ENCODE measurements at places on chromosomes 3 and 15.

GRCh38 chr3:99393961-99394360 lies 244.4 kb upstream of the COL8A1 start:
- no peak for DNase-seq

- DNase-seq: no peak
Measured at GRCh38 chr15:100261302-100262240, 80.2 kb downstream of the ADAMTS17 start.

DNA sequence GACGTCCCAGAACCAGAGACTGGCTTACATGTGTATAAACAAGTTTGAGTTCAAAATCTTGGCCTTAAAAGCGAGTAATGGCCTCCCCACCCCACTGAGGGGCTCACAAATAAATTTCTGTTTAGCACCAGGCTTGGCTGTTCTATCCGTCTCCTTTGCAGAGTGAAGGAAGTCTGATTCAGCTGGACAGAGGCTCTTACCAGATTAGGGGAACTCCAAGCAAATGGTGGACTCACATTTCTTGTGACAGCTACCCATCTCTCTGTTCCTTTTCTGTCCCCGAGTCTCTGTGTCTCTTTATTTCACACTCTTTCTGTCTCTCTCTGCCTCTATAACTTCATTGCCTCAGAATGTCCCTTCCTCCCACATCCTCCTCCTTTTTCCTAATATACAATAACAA lies 62.7 kb downstream of the DGKG start:
- DNase-seq: no peak

GRCh38 chr3:131553495-131554247 lies 50.9 kb upstream of the MRPL3 start:
- DNase-seq: no peak

DNA sequence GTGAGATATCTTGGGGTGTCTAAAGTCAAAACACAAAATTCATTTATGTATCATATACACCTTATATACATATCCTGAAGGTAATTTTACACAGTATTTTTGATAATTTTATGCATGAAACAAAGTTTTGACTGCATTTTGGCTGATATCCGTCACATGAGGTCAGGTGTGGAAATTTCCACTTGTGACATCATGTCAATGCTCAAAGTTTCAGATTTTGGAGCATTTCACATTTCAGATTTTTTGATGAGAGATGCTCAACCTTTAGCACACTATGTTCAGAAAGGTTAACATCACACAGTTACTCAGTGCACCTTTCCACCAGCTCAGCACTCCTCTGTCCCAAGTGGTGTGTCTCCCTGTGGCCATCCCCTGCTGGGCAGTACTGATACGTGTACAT lies 37.7 kb upstream of the CPB1 start:
- DNase-seq: no peak

DNA sequence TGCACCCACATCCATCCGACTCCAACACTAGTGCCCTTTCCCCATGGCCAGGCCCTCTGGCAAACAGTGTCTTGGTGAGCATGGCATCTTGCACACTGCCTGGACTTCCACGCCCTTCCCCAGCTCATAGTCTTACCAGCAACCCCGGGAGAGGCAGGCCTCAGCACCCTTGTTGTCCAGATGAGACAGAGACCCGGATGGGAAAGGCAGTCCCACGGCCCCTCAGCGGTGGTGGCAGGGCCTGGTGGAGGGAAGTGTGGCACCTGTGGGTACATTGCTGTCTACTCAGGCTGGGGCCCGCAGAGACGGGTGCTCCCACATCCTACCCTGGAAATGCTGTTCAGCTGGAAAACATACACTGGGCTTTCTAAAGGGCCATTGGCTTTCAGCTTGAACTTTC lies 28.4 kb downstream of the HDAC11 start:
- DNase-seq: no peak

GRCh38 chr3:166243511-166243910 lies 406.3 kb upstream of the BCHE start:
- no peak for DNase-seq

DNA sequence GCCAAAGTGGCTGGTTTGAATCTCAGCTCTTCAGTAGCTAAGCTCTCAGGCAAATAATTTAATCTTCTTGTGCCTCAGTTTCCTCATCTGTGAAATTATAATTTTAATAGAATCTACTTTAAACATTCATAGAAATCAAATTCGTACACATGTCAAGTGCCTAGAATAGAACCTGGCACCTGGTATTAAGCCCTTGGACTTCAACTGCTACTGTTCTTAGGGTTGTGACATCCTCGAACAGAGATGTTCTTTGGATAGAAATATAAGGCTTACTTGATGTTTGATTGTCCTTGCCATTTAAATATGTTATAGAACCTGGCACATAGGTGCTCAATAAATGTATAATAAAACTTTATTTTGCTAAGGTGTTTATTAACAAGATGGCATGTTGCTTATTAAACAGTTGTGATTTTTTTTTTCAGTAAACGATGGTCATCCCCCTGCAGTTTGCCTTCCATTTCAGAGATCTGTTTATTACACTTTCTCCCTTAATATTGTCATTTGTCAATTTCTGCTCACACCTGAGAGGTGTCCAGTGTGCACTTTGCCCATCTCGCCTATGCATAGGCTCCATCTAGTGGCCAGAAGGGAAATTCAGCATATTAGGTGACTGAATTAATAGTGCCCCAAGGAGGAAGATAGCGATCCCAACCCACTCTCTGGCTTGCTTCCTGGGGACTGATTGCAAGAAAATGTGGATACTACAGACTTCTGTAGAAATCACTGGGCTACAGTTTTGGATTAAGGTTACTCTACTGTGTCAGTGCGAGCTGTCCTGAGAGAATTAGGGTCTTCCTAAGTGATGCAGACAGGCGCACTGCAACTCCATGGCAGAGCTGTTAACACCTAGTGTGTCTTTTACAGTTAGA lies 10.7 kb downstream of the IGF1R start:
- peak; percentile 49 for DNase-seq

DNA sequence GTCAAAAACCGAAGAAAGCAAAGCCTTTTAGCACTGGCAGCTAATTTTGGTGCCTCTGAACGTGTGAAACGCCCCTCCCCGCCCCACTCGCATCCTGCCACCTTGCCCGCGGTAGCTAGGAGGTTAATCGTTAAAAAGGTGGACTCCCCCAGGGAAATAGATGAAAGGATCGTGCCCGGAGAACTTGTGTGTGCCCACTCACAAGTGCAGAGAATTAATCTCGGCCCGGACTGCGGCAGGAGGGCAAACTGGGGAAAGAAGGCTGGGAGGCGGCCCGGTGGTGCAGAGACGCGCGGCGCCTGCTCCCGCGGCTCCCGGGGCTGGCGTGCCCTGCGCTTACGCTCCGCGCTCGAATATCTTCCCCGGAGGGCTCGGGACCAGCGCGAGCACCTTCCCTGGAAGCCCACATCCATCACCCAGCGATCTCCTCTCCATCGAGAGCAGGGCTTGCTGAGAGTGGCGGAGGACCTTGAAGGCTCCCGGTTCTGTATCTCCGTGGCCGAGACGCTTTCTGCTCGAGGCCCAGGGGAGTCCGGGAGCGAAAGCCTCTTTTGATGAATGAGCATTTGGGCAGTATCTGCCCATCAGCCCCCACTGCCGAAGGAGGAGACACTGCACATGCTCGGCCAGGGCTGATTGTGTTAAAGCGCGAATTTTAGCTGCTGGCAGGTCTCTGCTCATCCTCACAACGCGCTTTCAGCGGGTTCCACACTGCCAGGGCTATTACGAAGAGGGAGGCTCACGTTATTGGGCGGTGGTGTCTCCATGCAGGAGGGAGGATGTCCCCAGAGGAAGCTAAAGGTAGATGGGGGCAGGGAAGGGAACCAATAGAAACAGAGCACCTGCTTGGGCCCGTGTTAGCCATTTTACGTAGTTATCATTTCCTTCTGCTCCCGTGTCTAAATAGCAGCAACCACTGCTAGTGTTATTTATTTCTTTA lies 1.3 kb upstream of the SPTSSB start:
- peak; percentile 5 for DNase-seq

DNA sequence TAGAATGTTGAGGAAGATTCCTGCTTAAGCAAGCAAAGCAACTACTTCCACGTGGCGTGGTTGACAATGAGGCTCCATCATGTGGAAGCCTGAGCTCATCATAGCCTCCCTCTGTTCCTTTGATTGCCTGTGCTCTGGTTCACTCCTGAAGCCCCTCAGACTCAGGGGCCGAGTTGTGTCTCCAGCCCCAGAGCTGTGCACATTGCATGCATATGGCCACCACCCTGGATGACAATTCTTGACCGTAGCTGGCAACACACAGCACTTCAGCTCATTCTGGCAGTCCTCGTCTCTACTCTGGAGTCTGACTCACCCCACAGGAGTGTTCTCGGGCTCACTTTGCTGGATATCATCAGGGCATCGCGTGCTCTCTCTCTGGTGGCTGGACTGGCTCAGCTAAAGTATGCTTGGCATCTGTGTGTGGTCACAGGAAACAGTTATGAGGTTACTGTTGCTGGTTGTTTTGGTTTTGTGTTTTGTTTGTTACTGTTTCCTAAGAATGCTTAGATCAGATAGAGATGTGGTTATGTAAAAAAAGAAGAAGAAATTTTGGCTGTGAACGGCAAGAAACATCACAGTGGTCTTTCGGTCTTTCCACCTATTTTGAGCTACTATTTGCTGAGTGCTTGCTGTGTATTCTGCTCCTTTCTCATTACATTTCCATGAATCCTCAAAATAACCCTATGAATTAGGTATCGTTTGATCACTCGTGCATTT lies 41.6 kb upstream of the MRPS22 start:
- no peak for DNase-seq

- DNase-seq: no peak
Measured at GRCh38 chr15:48595981-48596380, 49.5 kb downstream of the FBN1 start.

DNA sequence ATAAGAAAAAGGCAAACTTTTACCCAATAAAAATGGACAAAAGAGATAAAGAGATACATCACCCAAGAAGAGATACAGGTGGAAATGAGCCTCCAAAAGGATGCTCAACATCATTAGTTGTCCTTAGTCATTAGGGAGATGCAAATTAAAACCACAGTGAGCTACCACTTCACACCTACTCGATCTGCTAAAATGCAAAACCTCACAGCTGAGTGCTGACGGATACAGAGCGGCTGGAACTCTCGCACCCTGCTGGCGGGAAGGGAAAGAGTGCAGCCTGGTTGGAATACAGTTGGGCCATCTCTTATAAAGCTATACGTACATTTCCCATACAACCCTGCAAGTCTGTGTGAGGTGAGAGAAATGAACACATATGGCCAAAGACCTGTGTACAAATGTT lies 78.5 kb upstream of the PRR20G start:
- DNase-seq: no peak

DNA sequence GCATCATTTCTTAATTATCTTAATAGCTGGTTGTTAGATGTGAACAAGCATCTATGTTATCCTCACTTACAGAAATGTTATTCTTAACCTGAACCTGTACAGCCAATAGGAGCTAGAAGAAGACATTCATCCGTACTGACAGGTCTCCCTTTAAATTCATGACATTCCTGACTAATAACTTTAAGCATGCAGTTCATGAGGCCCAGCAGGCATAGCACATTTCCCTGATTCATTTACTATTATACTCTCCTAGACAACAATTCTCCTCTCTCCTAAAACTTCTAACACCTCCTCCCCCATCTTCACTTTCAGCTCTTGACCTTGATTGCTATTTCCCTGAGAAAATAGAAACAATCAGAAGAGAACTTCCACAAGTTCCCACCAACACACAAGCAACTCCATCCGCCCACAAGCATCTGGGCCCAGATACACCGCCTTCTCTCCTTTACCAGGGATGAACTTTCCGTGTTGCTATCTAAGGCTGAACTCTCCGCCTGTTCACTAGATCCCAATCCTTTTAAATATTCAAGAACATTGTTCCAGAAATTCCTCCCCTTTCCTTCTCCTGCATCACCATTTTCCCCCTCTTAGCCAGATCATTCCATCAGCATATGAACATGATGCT lies 62.9 kb upstream of the SPRED1 start:
- no peak for DNase-seq

- peak; percentile 67 for DNase-seq
Measured at GRCh38 chr3:56682462-56683121, 473 bp downstream of the TASOR start.

DNA sequence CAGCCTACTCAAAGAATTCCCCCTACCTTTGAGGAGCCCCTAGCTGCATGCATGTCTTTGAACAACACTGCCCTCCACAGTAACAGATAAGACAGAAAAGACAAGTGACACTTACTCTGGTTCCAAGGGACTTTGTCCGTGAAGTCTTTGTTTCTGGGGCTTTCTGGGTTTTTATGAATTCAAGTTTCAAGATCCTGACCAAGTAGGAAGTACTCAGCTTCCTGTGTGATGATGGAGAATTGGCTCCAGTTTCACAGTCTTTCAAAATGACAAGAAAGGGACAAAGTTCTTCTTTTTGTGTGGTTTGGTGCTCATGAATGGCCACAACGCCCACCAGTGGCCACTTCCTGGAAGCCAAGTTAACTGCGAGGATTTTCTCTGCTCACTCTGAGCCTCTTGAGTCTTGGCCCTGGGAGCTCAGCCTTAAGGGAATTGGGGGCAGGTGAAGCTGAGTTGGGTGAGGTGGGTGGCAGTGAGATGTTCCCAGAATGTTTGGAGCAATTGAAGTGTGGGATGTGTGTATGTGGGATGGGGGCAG lies at the start of gene CCR1:
Gene CCR1, minus strand, starts transcription at position 147 of the 538 bp plus-strand sequence. CDS start 4,000 bp downstream, outside the sequence.
- peak; percentile 71 for DNase-seq
